ENCODE measurements at places on chromosomes 11 and 22.

DNA sequence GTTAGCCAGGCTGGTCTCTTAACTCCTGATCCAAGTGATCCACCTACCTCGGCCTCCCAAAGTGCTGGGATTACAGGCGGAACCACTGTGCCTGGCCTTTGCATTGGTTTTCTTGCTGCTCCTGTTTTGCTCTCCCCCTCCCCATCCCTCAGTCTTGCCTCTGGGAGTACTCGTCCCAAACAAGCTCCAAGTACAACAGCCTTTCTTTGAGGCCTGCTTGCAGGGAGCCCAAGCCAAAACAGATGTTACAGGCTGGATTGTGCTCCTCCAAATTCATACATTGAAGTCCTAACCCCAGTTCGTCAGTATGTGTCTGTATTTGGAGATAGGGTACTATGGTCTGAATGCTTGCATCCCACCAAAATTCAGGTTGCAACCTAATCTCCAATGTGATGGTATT is 8.6 kb downstream of the IGLL1 start:
- DNase-seq: no peak

DNA sequence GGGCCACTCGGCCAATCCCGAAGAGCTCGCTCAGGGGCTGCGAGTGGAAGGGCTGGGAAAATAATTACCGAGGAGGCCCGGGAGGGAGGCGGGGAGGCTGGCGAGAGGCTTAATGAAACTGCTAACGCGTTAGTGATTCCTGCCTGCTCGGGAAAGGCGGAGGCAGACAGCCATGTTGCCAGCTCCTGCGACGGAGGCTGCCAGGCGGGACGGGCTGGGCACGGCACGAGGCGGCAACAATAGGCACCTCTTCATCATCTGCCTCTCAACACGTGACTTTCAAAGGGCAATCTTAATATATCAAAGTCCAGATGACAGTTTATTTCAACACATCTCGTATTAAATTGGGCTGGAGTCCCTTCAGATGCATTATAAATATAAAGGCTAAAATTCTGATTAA is 68.0 kb upstream of the TCF20 start:
- no peak for DNase-seq

DNA sequence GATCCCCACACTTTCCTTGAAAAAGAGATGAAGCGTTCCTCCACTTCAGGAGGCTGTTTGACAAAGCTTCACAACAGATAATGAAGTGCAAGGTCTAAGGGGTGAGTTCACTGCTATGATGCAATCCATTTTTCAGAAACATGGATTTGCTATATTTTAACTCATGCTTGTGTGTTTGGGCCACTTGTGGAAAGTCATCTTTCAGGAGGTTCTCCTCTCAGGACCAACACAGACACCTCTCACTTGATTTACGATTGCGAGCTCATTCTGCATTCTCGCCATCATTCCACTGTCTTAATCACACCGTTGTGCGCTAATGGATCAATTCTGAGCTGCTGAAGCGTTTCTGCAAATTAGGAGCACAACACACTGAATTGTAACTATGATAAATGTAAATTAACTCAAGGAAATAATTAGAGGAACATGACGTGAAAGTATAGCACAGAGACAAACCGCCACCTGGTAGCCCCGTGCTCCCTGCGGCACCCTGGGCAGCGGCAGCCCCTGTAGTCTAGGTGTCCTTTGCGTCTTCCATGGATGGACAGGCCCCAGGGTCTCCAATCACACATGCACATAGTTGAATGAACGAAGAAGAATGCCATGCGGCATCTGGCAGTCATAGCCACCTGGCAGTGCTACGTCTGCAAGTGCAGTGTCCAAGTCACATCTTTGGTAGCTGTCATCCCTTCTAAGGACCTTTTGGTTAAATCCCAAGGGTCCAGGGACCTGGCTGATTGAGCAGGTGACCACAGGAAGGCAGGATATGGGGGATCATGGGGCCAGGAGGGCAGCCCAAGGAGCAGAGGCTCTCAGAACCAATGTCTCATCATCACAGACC is 28.1 kb upstream of the RTL6 start:
- DNase-seq: no peak

DNA sequence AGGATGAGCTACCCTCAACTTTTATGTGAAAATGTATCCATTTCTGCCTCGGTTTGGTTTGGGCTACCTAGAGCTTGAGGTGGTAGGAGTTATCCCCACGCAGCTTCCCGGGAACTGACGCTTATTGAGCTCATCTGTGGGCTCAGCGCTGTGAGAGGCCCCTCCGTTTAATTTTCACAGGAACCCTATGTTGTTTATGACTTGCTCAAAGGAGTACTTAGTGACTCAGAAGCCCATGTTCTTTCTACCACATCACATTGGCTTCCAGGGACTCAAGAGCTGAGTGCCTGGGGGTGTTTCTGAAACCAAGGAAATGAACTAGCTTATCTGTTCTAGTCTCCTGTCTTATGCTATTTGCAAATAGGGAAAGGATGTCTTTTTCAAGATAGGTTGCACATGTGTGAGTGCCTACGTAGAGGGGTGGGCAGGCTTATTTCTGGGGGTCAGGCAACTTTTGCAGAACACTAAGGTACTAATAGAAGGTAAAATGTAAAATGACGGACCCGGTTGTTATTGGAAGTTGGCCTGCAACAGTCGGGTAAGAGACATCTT is 40.5 kb downstream of the MICAL2 start:
- no peak for DNase-seq

DNA sequence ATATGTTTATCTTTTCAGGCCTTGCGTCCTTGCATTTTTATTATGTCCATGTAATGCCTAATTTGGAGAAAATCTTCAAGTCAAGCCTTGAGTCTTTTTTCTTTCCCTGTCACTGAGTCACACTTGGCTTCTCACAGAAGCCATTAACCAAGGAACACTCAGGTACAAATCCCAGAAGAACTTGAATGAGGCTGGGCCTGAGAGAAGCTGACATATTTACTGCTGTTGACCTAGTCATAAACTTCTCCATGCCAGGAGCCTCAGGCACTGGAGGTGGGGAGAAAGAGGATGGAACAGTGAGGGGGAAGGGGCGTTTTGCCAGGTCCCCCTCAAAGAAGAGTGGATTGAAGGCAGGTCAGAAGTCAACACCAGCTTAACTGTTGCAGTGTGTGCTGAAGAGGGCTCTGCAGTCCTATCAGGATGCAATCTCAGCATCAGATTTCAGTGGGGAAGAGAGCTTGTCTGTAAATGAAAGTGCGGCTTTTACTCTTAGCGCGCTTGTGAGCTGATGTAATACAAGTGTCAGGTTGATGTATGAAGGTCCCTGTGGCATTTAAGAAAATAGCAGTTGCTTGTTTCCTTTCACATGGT is 526.0 kb downstream of the ETS1 start:
- no peak for DNase-seq

- DNase-seq: no peak
These were observed 469.2 kb upstream of the ANO5 start for GRCh38 chr11:21723678-21724077.

DNA sequence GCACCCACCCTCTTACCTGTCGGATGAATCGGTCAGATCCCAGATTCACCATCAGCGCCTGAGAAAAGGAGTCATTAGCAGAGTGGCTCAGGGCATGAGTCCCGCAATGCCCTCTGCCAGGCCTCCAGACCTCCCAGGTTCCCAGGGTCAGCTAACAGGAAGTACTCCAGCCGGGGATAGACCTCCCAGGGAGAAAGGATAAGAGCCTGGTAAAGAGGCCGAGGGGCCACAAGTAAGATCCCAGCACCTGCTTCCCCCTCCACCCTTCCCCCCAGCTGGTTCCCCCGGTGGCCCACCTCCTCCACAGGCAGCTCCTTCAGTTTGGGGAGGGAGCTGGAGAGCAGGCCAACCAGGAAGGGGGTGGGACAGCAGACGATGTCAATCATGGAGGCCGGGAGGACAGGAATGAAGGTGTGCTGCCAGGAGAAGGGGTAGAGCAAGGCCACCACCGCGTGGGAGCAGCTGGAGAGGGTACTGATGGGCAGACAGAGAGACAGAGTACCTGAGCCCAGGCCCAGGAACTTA is 16.4 kb downstream of the RPL27A start:
- DNase-seq: no peak

GRCh38 chr11:25613451-25613850 is 718.5 kb upstream of the ANO3 start:
- DNase-seq: no peak

- DNase-seq: no peak
These were observed 97.7 kb downstream of the MPPED2 start for GRCh38 chr11:30488304-30488998.

GRCh38 chr22:22884888-22885840 is 2.5 kb upstream of the IGLL5 start:
- no peak for DNase-seq

DNA sequence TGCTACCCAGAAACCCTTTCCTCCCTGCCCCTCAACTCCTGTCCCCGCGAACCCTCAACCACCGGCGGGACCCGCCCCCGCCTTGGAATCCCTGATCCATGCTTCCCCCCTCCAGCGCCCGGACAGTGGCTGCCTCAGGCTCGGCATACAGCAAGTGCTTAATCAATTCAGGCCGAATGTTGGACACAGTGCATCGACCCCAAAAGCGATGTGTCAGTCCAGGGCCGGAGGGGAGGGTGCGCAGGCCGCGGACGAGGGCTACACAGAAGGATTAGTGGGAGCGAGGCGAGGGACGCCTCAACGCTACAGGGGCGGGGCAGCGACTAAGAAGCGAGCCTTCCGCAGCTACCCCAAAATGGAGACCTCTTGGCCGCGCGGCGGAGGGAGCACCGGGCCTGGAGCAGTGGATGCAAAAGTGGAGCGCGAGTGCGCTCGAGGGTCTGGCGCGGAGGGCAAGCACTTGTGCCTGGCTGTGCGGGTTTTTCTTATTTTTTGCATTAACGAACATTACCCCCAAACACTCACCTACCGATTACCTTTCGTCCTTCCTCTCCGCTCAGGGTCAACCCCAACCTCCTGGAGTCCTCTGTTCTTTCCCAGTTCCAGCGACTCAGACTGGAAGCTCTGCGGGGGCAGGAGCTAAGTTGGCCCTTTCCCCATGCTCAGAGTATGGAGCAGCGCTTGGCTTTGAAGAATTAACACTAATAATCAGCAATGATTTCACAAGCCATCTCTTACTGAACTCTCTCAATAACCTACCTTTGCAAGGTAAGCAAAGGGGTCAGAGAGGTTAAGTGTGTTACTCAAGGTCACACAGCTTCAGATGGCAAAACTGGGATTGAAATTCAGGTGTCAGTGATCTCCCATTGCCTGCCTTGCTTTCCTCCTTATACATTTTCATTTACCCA is 30.0 kb upstream of the WNT11 start:
- no peak for DNase-seq

DNA sequence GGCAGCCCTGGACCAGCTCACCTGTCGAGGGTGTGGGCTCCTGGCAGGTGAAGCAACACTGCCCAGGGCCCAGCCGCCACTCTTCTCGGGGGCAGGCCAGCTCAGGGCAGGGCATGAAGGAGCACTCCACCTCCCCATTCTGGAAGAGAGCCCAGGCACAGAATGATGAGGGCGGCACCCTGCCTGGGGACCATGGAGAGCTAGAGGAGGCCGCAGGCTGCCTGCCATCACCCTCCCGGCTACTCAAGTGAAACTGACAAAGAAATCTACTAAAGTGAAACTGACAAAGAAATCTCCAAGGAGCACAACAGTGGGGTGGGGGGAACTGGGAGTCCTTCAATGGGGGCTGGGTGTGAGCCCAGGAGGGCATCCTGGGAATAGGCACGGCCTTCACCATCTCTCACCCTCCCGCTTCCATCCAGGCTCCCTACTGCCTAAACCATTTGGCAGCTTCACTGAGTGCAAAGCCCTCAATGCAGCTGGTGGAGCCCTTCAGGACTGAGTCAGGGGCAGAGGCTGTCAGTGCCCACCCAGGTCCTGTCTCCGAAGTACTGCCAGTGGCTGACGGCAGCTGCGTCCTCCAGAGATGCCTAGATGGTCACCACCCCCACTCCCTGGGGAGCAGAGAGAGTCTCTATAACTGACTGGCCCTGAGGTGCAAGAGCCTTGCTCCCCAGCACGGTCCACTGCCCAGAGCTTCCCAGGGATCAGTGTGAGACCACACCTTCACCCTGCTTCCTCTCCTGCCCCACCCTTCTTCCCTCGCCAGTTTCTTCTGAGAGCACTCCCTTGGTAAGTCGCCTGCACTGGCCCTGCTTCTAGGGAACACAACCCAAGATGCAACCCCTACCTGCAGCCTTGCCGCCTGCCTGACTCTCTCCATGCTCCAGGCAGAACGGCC is 21.7 kb downstream of the VWCE start:
- DNase-seq: no peak

DNA sequence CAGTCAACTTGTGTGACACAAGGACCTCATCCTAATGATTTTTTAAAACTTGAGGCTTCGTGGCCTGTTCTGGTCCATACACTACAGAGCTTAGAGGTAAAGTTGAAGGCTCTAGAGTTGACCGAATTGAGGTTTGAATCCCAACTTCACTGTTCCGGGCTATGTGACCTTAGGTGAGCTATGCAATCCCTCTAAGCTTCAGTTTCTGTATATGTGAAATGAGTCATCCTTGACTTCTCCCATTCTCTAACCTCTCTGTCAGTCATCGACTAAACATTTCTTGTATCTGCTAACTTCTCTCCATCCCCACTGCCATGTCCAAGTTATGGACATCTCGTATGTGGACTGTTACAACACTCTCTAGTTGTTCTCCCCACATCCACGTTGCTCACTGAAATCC is 178.2 kb upstream of the TMEM45B start:
- no peak for DNase-seq

DNA sequence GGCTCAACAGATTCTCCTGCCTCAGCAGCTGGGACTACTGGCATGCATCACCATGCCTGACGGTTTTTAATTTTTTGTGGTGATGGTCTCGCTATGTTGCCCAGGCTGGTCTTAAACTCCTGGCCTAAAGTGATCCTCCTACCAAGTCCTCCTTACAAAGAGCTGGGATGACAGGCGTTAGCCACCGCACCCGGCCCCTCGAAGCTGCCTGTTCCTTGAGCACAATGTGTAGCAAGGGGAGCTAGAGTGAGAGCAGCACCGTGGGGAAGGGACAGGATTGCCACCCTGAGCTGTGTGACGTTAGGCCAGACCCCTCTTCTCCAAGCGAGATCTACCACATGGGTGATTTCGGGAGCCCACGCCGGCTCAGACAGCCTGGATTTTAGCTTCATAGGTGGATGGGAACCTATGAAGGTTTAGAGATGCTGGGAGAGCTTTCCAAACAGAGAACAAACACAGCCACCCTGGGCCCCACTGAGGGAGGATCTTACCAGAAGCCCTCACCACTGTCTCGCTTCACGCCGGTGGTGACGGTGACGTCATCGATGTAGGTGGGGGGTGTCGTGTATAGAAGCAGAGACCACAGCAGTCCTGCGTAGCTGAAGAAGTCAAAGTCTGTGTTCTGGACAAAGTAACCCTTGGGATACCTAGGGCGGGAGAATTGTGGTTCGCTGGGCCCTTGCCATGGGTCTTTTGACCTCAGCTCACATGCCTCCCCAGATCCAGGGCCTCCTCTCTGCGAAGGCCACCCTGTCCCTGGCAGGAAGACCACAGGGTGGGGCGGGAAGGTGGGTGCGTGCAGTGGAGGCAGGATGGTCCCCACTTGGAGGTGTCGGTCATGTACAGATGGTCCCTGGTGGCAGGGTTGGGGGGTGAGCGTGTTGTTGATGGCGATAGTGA is 23.1 kb downstream of the RGL4 start:
- no peak for DNase-seq

DNA sequence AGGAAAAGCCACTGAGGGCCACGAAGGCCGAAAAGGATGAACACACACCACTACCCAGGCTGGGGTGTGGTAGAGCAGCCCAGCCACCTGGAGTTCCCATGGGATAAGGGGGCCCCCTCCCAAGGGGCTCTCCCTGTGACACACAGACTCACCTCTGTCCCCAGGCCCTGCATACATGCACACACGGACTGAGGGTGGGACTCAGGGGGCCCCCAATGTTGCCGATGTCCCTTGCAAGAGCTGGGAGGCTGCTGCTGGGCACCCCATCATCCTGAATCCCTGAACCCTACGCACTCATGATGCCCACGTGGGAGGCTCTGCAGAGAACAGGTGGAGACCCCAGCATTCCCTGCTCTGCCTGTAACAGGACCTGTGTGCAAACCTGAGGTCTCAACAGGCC is 14.5 kb downstream of the SHANK2 start:
- no peak for DNase-seq

All from activated T-helper 1 cell treated with Interleukin-2 at 50 U/mL for 16 hours (primary cell).